NCI-H1105 treated with DMSO at 0.1 percent for 48 hours (cell line): ENCODE measurements at places on chromosomes 12 and 14.
A peak's percentile ranks its signal among the peaks of the same experiment; 100 is the strongest.

DNA sequence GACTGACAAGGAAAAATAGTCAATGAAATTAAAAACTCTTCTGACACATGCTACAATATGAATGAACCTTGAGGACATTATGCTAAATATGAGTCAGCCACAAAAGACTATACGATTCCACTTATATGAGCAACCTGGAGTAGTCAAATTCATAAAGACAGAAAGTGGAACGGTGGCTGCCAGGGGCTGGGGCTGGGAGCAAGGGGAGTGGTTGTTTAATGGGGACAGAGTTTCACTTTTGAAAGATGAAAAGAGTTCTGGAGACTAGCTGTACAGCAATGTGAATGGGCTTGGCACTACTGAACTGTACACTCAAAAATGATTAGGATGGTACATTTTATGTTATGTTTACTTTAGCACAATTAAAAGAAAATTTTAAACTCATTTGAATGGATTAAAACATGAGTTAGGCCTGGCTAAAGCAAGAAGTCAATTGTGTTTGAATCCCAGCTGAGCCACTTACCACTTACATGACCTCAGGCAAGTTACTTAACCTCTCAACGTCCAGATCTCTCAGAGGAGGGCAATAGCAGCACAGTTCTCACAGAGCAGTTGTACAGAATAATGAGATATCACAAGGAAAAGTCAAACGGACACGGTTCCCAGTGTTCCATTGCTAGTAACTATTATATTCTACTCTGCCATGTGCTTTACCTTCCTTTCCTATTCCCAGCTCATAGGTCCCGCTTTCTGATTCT, 102.5 kb downstream of the SPTSSA start:
- DNase-seq = no peak

DNA sequence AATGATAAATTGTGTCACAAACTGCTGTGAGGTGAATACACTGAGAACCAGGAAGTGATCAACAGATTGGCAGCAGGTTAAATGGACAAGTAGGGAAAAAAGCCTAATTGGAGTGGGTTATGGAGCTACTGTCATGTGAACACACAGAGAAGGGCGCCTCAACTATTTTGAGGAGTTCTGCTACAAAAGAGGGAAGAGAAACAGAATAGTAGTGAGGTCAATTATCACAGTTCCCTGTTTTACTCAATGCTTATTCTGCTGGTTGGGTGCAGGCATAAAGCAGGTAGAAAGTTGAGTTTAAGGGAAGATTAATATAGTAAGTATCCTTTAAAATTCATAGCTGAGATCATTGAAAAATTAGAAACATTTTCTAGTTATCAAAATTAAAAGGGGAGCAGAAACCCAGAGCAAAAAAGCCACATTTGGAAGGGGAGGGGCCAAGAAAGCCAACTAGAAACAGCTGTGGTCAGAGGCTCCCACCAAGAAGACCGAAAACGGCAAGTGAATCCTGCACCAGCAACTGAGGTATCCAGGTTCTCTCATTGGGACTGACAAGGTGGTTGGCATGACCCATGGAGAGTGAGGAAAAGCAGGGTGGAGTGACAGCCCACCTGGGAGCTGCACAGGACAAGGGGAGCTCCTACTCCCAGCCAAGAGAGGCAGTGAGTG, 105.7 kb downstream of the ZC3H14 start:
- no peak for DNase-seq

- no peak for DNase-seq
Measured at GRCh38 chr12:110931315-110931728, 10.9 kb upstream of the MYL2 start.

- DNase-seq = peak; percentile 33
Measured at GRCh38 chr14:80634106-80634758, 307.3 kb downstream of the CEP128 start.

- no peak for DNase-seq
Measured at GRCh38 chr12:9796346-9796745, 30.9 kb upstream of the KLRF1 start.

- DNase-seq = no peak
Measured at GRCh38 chr12:26851031-26851809, 18.2 kb upstream of the ITPR2 start.

DNA sequence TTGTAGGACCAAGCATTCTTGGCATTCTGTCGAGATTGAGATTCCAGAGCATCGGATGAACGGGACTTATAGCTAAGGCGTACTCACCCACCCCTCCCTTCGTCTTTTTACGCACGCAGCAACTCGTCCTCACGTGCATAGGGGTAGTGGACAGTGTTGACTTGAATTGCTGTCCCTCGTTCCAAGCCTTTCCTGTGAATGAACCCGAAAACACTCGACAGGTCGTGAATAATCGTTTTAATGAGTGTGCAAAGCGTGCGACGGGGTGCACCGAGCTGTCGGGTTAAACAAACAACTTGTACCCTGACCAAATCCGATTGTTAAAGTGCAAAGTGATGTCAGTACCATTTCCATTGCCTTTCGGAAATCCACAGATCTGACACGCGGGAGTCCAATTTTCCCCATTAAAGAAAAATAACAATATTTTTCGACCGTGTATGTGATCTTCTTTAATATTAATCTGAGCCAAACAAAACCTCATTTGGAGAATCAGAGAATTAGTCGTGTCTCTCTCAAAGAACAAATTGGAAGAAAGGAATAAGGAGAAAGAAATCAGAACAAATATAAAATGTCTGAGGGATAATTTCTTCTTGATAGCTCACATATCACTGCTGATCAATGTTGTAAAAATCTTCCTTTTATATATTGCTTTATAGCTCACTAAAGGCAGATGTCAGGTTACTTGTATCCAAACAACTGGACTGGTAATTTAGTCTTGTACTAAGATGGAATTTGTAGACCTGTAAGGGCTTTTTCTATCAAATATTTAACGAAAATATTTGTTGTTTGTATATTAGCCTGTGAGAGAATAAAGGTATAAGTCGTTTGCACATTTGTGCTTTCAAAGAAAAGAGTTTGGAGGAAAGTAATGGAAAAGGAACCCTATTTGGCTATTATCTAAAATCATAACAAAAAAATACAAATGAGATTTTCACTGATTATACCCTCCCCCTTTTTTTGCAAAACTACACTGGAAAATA, 11.8 kb downstream of the FOXG1 start:
- no peak for DNase-seq

DNA sequence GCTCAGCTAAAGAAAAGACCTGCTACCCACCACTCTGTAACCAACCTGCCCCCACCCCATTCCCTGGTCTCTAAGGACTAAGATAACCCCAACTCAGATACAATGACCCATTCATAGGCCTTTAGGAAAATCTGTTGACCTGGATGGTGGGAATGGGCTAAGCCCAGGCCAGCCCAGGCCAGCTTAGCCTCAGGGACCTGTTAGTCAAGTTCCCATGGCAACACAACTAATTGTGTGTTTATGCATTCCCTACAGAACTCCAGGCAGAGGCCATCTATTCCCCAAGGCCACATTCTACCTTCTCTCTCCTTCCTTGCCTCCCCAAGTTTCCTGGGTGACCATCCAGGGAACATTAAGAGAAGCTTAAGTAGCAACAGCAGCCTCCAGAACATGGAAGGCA, 16.1 kb upstream of the KRT8 start:
- no peak for DNase-seq

- DNase-seq = no peak
Measured at GRCh38 chr12:120235369-120236323, 29.9 kb downstream of the PXN start.

GRCh38 chr14:103847451-103848174, at the start of gene PPP1R13B:
TSS of gene PPP1R13B (minus strand) at chr14:103847575. CDS start at chr14:103847307, 268 bp downstream.
- peak; percentile 87 for DNase-seq

DNA sequence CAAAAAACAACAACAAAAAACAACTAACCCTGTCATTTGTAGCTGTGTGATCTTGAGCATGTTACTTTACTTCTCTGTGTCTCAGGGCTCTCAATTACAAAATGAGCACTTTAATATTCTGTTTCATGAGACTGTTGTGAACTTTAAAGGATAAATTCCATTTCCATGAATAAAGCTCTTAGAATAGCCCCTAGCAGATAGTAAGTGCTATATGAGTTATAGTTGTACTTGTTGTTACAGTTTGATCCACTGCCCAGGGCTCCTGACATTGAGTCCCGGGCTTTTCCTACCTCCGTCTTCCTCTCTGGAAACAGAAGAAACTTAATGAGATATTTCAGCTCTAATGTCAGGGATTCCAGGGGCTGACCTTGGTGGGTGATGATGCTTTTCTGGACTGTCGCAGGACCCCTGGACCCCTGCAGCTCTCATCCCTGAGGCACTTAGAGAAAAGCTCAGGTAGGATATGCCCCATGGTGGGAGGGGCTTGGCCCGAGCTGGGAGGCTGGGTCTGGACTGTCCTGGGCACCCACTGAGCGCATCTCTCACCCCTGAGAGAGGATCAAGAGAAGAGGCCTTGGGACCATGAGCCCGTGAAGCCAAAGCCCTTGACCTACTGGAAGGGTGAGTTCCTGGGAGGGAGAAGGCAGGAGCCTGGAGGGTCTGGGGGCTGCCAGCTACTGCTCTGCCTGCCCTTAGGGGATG, 5.1 kb downstream of the P3H3 start:
- no peak for DNase-seq

DNA sequence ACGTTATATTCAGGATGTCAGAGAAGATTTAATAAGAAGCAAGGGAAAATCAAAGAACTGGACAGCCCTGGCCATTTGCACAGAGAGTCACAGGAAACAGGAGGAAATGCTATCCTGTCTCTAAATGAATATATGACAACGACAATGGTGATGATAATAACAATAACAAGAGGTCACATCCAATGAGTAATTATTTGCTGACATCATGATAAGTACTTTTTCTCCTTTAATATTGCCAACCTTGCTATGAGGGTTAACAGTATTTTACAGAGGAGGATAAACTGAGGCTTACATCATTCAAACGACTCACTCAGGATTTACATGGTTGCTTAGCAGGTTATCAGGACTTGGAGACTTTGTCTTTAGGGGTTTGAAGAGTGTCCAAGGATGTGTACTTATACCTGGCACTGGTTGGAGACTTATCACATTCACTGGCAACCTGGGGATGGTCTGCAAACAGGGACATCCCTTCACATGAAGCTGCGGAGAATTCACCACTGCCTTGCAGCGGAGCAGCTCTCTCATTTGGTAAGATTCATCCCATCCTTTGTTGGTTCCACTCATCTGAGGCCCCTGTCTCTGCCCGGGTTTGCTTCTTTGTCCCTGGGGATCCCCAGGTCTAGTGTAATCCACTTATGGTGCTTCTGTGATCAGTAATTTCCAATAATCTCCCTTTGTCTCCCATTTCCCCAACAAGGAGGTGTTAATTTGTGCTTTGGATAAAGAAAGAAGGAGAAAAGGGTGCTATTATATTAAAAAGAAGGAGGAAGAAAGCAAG, 637.8 kb downstream of the BCL11B start:
- DNase-seq = no peak

DNA sequence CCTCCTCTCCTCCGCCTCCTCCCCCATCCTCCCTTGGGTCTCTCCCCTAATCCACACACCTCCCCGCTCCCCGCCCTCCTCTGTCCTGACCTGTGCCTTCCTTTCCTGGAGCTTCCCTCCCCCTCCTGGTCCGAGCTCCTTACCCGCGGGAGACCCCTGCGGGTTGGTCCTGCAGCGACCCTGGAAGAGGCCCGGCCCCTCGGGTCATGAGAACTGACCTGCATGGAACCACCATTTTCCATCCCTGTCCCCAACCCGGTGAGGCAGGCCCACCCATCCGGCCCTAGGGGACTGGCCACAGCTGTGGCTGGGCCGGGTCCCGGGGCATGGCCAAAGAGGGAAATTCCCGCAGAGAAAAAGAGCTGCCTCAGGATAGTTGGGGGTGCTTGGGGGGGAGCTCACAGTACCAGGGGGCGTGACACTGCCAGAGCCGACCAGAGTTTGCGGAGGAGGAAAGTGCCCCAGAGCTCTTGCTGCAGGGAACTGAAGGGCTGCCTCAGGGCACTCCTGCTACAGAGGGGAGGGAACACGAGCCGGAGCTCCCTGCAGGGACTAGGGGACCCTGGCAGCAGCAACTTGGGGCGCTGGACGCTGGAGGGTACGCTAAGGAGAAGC, 613 bp downstream of the ARHGEF40 start:
- DNase-seq = peak; percentile 56

DNA sequence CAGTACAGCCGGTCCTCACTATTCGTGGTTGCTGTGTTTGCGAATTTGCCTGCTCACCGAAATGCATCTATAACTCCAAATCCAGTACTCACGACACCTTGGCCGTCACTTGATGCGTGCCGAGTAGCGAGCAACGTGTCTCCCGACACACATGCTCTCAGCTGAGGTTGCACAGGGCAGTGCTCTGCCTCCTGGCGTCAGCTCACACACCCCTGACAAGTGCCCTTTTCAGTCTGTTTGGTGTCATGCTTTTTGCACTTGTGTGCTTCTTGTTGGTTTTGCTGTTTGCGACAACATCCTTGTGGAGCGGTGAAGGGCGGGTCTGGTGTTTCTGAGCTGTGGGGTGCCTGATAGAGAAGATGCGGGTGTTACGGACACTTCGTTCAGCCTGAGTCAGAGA, 110.4 kb upstream of the RFLNA start:
- DNase-seq = no peak

GRCh38 chr12:85996280-85996679, 122.2 kb downstream of the NTS start:
- no peak for DNase-seq

- no peak for DNase-seq
Measured at GRCh38 chr12:107891967-107892366, 117.5 kb downstream of the ASCL4 start.

DNA sequence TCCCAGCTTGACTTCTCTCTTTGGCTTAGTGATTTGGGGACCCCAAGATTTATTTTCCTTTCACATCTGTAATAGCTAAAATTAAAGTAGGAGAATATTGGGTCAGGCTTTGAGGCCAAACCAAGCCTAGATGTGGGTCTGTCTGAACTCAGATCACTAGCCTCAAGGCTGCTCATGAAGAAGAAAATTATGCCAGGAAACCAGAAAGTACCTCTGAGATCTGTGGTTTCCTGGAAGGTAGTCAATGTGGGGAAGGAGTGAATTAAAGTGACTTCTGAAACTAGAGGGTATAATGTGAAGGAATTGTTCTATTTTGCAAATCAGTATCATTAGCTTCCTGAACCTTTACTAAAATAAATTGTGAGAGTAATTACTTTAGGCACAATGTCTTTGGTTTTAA, 13.4 kb upstream of the CLEC12A start:
- no peak for DNase-seq

DNA sequence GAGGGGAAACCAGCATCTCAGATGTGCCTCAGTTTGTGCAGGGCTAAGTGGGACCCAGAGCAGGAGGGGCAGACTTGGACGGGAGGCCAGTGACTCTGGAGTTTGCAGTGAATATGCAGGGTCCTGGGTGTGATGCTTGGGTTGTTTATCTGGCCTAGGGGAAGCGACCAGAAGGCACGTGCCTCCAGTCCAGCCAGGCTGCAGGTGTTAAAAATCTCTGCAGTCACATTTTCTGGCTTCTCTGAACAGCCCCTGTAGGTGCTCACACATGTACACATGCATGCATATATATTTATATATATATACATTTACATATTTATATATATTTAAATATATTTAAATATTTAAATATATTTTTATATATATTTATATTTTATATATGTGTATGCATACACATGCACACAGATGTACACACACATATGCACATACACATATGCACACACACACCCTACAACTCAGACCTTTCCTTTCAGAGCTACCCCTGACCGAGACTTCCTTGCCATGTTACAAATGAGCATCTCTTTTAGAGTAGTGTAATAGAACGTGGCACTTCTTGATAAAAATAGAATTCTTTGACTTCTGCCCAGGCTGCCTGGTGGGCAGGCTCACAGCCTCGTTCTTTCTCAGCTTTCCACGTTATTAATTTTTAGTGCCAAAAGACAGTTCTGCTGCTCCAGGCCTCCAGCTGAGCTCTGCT, 26.8 kb upstream of the TCL1B start:
- DNase-seq = no peak

GRCh38 chr12:95877622-95878021, 18.9 kb downstream of the SNRPF start:
- no peak for DNase-seq

- DNase-seq = no peak
Measured at GRCh38 chr12:25423355-25424050, 129.6 kb downstream of the LMNTD1 start.
